ENCODE measurements at places on chromosomes 6 and 20.

DNA sequence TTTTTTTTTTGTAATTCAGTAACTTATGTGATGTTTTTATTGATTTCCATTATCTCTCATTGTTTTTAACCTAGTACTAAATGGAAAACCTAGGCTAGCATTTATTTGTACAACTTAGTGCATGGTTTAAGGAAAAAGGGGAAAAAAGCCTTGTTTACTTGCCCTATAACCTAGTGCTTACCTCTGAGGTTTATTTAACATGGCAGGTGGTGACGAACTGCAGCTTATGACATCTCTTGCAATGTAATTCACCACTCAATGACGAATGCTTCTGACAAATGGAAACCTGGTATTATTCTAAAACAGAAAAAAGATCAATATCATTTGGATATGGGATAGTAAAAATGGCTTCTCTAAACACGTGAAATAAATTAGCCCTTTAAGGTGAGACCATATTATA lies 618.6 kb upstream of the FLRT3 start:
- no peak for DNase-seq

- no peak for DNase-seq
Measured at GRCh38 chr6:113758214-113758613, 98.9 kb upstream of the MARCKS start.

GRCh38 chr20:35849706-35850105 lies 77.9 kb downstream of the PHF20 start:
- no peak for DNase-seq

- no peak for DNase-seq
Measured at GRCh38 chr6:35547676-35548075, 35.0 kb upstream of the TULP1 start.

DNA sequence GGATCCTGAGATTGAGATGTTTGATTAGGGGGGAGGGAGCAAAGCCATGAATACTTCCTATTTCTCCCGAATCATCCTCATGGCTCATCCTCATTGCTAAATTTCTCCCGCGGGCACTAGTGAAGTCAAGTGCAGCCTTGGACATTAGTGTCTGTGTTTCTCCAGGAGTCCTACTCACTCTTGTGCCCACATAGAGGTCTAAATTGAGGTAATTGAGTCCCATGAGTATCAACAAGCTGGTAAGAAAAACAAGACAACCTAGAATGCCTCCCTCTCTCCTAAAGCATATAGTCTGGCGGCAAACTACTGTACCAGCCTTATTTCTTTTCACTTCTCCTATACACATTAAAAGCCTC lies 420 bp downstream of the CENPQ start:
- DNase-seq = no peak

GRCh38 chr20:47720636-47721427 lies 64.4 kb downstream of the SULF2 start:
- DNase-seq = no peak

DNA sequence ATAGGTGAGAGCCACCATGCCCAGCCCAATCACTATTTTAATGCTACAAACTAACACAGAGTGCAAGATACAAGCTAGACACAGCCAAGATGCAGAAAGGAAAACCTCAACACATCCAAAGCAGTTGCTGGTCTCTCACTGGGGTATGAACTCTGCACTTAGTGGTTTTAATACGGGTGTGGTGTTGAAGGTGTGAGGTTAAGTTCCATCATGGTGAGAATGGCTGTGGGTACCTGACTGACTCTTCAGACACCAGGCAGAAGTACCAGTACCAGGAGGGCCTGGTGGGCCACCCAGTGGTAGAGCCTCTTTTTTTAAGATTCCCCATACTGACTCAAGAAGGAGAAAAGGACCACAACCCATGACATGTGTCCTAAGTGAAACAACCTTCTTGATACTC lies 13.0 kb downstream of the GNAS-AS1 start:
- no peak for DNase-seq

- DNase-seq = no peak
Measured at GRCh38 chr20:59822291-59823029, 111.0 kb downstream of the SYCP2 start.

GRCh38 chr6:125245109-125245508 lies 56.7 kb downstream of the HDDC2 start:
- DNase-seq = no peak

- no peak for DNase-seq
Measured at GRCh38 chr6:9007027-9007426, 571.7 kb upstream of the SLC35B3 start.

DNA sequence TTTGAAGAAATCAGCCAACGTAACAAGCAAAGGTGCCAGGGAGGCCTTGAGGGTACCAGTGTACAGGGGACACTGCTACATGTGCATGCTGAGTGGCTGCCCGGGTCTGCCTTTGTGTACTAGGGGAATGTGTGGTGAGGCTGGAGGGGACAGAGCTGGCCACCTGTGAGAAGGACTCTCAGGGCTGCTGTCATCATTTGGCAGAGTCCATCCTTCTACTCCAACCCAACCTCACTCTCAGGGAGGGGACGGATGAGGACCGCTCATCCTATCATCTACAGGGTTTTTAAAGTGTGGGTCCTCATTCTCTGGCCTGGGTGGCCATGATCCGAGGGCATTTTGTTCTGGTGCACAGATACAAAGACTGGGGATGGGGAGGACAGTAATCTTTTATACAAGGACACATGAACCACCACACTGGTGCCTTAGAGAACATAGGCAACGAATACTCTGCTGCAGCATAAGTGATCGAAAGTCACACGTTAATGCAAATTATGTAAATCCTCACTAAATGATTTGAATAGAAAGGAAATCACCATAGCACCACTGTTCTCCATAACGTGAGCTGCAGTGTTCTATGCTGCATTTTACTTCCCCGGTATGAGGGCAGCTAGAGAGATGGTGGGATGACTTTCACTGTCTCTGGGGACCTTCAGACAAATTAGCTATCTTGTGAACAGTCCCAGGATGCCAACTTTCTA lies 181.4 kb downstream of the GMPR start:
- DNase-seq = no peak

GRCh38 chr6:508006-508405 lies 116.5 kb downstream of the IRF4 start:
- no peak for DNase-seq

GRCh38 chr6:37876843-37877242 lies 57.3 kb downstream of the ZFAND3 start:
- DNase-seq = no peak

GRCh38 chr20:62617711-62618483 lies 24.4 kb upstream of the SLCO4A1 start:
- peak; percentile 71 for DNase-seq

DNA sequence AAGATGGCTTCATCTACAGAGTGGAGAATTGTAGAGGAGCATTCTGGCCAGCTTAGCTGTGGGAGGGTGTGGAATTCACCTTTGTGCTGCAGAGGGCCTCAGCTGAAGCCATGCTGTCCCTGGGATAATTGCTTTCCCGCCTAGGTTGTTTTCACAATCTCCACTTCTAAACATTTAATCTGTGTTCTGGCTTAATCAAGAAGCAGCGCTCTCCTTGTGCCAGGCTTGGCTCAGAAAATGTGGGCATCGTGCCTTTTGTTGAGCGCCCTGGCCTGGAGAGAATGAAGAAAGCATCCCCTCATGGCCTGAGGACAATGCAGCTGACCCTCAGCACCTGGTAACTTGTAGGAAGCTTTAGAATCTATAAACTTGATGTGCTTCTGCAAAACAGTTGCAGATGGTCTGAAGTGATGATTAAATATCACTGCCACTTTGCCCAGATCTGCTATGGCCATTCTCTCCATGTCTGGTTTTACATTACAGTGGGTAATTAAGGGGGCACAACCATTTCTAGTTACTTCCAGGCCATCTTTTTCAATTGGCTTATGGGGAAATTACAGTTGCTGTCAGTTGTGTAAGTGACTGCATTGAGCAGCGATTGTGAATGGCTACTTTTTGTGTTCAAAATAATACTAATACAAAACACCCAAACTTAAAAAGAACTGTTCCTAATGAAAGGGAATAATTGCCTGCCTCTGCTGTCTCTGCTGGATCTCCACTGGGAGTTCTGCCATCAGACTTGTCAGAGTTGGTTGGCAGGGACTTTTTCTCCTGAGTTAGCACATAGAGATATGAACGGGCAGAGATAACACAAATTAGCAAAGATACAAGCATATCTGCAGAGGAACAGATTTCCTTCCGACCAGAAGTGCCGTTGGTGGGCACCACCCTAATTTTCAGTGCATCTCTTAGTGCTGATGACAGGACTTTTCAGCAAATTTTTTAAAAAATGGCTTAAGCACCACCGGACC lies 18.4 kb downstream of the CTNNBL1 start:
- DNase-seq = no peak

GRCh38 chr6:37452522-37452921 lies 19.5 kb downstream of the CMTR1 start:
- no peak for DNase-seq

GRCh38 chr6:149329529-149329928 lies 12.0 kb downstream of the TAB2 start:
- DNase-seq = no peak

DNA sequence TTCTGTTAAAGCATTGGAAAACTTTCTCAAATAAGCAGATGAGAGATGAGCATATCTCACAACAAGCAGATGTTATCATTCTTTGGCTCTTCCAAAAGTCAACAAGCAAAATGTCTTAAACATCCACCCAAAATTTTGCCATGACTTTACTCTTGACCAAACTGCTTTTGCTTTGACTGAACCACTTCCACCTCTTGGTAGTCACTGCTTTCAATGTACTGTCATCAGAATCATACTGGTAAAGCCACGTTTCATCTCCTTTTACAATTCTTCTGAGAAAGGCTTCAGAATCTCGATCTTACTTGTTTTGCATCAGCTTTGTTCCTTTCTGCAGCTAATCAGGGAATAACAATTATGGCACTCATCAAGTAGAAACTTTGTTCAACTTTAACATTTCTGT lies 498.5 kb upstream of the GJE1 start:
- no peak for DNase-seq

DNA sequence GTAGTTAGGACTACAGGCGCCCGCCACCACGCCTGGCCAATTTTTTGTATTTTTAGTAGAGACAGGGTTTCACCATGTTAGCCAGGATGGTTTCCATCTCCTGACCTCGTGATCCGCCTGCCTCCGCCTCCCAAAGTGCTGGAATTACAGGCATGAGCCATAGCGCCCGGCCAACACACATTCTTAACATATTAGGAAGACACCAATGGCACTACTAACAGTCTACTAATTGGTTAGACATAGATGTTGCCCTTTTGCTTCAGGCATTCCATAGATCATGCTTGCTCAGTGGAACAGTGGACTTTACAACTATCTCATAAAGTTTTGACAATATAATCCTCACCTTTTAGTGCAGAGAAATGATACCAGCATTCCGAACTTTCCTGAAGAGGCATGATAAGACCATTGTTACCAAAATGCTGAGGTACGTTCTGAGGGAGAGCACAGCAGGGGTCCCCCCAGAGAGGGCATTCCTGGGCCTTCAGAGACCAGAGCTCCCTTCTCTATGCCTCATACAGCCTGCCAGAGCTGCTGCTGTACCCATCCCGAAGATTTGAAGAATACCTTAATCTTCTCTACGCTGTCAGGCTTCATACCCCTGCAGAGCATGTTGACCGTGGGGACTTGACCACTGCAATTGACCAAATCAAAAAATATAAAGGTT lies 89.4 kb downstream of the ECT2L start:
- no peak for DNase-seq

DNA sequence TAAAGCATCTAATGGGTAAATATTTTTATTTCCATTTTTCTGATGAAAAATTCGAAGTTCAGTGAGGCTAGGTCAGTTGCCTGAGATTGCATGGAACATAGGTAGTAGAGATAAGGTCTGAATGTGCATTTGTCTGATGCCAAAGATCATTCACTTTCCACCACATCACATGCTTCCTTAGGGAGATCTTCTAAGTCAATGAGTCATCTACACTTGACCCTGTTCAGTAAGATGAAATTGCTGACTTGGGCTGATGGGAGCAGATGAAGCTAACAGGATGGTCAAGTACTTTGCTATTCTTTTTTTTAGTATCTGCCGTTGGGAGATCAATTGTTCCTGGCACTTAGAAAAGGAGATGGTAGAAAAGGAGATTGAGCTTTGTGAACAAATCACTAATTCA lies 511.3 kb downstream of the PHF3 start:
- DNase-seq = no peak

DNA sequence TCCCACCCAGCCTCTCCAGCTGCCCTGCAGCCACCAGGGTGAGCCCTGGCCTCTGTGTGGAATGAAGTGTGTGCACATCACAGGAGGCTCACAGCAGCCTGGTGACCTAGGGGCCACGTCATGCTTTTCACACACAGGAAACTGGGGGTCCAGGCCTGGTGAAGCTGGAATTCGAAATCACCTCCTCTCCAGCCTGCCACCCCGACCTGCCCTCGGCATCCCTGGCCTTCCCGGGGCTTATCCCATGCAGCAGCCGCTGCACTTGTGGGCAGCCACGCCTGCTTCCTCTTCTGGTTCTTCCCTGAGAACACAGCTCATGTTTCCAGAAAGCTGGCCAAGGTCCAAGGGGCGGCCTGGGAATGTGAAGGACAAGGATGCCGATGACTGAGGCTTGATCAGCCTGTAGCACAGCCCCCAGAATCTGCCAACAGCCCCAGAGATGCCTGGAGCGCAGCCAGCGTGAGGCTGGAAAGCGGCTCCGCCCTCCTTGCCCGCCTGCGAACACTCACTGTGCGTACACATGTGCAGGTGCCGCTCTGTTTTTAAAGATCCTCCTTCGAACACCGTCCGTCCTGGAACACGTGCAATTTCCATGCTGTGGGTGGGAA lies 4.2 kb upstream of the NTSR1 start:
- DNase-seq = no peak

DNA sequence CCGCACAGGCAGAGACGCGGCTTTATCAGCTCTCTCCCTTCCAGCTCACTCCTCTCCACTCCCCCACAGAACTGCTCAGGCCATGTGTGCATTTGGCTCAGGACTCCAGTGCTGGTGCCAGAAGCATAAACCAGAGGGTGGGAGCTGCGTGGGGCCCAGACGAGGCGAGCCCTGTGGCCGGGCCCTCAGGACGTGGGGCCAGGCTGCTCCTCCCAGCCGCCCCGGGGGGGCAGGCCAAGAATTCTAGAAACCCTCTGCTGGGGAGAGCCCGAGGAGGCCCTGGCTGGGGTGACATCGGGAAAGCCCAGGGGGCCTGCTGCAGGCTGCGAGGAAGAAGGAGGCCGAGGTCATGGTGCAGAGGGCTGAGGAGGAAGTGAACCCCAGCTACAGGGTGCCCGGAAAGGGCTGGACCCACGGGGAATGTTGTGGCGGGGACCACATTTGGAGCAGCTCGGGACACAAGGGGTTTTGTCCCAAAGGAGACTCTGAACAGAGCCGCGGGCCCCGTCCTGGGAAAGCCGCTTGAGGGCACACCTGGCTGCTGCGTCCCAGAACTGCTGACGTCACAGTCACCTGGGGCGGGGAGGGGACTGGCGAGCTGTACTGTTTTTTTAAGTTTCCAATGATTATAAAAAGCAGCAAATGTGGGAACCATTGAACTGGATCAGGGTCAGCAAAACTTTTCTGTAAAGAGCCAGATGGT lies 107.1 kb downstream of the BANF2 start:
- no peak for DNase-seq

GRCh38 chr6:55888917-55889316 lies 13.5 kb upstream of the BMP5 start:
- DNase-seq = no peak
